ENCODE measurements at places on chromosomes 11 and 22.

DNA sequence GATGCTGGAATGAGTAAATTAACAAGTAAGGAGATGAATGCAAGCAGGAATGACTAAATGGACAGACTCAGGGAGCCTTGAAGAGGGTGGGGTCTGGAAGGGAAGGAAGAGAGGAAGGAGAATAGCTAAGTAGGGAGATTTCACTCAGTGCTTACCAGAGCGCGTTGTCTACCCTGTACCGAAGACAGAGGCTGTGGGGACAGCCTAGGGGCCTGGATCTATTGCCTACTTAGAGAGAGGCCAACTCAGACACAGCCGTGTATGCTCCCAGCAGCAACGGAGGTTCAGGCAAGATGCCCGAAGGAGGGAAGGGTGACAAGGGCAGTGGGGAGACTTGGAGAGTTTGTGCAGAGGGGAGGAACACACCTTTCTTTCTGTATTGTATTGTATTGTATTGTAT lies at the start of gene FOLR2:
Gene FOLR2, plus strand, starts transcription at position 157 of the 400 bp plus-strand sequence. CDS start 1,791 bp downstream, outside the sequence.
- DNase-seq, result no peak

GRCh38 chr22:21952586-21953571 lies at the start of gene PPM1F:
Gene PPM1F, minus strand, starts transcription at chr22:21952848. Its CDS starts 6,800 bp downstream, at chr22:21946048.
- peak; percentile 86 for DNase-seq

GRCh38 chr11:61056571-61056970 lies 45.7 kb upstream of the CD5 start:
- no peak for DNase-seq

DNA sequence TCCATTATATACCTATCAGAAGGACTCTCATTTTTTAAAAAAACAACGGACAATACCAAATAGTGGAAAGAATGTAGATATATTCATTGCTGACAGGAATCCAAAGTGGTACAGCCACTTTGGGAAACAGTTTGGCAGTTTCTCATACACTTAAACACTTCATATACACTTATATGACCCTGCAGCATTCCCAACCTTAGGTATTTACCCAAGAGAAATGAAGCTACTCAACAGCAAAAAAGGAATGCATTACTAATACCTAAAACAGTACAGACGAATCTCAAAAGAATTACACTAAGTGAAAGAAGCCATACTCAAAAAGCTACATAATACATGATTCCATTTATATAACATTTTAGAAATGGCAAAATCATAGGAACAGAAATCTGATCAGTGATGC lies 51.5 kb downstream of the RBFOX2 start:
- DNase-seq, result no peak

DNA sequence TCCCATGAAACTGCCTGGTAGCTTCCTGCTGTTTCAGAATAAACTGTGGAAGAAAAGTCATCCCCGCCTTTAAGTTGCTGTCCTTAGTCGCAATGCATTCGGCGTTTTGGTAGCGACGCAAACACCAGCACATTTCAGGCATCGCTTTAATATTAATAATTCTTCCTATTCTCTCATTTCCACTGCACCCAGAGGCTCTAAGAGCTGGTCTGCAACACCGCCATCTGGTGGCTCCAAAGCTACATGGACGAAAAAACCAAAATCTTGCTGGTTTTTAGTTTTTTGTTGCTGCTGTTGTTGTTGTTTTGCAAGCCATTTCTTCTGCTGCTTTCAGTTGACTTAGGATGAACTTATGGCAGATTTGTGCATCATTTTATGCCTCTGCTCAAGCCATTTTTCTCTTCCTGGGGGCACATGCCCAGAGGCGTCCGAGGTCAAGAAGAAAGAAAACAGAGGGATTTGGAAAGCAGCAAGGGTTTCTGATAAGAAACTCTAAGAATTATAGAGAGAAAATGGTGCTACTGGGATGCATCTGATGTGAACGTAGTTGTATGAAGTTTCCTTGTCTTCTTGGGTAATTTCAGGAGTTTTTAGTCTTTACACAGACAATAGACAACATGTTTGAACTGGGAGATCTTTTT lies 345.4 kb upstream of the KIRREL3 start:
- DNase-seq, result no peak

DNA sequence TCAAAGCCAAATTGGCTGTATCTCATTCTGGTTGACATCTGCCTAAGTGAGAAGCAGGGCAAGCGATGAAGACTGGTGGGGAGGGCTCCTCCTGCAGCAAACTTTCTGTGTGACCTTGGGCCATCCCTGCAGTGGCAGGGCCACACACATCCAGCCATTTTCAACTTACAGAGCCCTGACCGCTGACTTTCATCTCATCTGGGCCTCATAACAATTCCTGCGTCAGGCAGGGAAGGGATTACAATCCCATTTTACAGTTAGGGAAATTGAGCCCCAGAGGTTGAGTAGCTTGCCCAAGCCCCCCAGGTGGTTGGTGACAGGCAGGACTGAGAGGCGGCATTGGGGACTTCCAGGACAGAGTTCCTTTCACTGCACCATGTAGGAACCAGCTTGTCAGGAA lies 21.9 kb downstream of the TPBGL start:
- DNase-seq, result no peak

DNA sequence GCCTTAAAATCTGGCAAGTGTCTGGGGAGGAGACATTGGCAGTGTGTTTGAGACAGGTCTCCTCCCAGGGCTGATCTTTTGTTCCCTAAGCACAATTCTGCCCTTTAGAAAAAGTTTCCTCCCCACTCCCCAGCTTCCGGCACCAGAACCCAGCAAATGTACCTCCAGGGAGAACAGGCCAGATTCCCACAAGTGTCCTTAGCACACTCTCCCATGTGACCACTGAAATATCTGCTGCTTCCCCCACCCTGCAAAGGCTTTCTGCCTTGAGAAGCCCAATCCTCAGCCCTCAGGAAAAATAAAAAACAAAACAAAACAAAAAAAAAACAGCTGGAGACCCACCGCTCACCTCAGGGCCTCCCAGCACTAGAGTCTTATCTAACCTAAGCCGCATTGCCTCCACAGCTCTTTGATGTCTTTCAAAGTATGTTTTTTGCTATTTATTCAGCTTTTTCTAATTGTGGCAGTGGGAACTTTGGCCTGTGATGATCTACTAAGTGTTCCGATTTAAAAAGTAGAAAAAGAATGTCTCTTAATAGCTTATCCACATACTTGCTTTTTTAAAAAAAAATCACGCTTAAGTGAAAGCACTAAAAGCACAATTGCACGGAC lies 29.0 kb upstream of the FBLN1 start:
- DNase-seq, result no peak

- no peak for DNase-seq
Measured at GRCh38 chr11:57294225-57295131, 30.3 kb downstream of the TNKS1BP1 start.

GRCh38 chr22:47036352-47036751 lies 273.9 kb downstream of the TBC1D22A start:
- no peak for DNase-seq

DNA sequence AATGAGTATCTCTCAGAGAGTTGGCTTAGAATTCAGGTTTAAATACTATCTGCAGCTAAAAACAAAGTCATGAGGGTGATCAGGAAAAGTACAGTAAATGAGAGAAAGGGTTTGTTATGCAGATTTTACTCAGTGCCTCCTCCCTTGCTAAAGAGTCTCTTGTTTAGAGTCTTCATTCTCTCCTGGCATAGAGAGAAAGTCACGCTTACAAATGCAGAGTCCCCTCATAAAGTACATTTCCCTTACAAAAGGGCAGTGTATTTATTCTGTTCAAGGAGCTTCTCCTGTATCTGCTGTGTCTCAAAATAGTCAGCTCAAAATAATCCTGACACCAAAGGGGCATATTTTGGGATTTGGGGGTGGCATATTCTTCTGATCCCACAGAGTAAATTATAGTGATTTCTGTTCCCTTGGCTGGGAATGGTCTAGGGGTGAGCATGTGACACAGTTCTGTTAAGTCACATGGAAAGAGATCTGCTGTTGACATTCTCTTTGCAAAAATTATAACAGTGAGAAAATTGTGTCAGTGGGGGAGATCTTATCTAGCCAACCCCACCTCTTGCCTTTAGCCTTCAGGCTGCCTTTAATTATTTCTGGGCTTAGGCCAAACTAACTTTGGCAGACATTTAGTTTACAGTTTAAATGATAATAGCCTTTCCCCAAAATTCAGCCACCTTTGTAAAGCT lies 102.9 kb downstream of the MTNR1B start:
- DNase-seq, result no peak

GRCh38 chr11:64104632-64105031 lies 61.3 kb downstream of the MACROD1 start:
- DNase-seq, result no peak

- DNase-seq, result no peak
Measured at GRCh38 chr11:9565822-9566560, 7.5 kb upstream of the WEE1 start.

DNA sequence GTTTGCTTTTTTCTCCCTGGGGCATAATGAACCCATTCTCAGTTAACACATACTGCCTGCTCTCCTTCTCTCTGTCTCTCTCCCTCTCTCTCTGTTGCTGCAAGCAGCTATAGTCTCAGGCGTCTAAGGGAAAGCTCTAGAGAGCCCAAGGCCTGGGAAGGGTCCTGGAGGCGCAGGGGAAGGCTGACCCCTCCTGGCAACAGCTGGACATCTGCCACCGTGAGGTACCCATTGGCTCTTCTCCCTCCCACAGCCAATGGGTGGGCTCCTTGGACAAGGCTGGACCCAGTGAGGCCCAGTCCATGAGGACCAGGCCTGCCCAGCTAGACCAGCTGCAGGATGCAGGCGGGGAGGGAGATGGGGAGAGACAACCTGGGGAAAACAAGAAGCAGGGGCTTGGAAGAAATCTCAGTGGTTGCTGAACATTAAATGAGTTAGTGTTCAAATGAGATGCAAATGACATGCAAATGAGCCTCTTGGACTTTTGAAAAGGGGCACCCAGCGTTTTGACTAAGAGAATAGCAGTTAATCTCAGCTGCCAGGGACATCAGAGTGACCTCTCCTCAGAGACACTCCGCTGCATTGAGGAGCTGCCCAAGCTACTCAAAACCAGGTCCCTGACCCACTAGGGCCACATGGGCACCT lies 349.7 kb downstream of the BUD13 start:
- DNase-seq, result no peak

DNA sequence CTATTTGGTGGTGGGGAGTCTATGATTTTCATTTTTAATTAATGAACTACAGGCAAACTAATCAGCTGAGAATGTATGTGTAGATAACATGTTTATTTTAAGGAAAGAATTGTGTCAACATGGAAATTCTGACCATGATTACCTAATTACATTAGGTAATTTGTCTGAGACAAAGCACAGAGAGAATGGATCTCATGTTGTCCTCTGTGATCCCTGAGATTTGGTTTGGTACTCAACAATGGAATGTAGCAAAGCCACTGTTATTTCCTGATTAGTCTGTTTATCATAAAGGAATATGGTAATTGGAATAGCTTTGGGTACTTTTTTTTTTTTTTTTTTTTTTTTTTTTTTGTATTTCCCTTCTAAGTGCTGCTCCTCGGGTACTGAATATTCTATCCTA lies 718.8 kb upstream of the ARHGAP42 start:
- DNase-seq, result no peak

- no peak for DNase-seq
Measured at GRCh38 chr11:16956538-16957153, 57.6 kb downstream of the PLEKHA7 start.

- DNase-seq, result no peak
Measured at GRCh38 chr11:118263112-118263511, 985 bp downstream of the MPZL2 start.

DNA sequence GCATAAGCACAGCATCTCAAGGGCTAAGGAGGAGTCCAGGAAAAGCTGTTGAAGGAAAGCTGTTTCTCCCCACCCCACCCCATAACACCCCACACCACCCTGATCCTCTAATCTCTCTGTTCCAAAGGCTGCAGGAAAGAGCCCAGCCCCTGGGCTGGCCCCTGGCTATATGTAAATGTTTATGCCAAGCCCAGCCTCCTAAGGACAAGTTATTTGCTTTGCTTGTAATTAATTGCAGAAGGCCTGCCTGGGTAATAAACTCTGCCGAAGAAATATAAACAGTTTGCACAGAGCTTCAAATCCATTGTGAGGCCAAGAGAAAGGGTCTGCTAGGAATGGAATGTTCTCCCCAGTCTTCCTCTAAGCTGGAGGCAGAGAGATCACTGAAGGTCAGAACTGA lies 21.2 kb downstream of the ARRB1 start:
- no peak for DNase-seq

DNA sequence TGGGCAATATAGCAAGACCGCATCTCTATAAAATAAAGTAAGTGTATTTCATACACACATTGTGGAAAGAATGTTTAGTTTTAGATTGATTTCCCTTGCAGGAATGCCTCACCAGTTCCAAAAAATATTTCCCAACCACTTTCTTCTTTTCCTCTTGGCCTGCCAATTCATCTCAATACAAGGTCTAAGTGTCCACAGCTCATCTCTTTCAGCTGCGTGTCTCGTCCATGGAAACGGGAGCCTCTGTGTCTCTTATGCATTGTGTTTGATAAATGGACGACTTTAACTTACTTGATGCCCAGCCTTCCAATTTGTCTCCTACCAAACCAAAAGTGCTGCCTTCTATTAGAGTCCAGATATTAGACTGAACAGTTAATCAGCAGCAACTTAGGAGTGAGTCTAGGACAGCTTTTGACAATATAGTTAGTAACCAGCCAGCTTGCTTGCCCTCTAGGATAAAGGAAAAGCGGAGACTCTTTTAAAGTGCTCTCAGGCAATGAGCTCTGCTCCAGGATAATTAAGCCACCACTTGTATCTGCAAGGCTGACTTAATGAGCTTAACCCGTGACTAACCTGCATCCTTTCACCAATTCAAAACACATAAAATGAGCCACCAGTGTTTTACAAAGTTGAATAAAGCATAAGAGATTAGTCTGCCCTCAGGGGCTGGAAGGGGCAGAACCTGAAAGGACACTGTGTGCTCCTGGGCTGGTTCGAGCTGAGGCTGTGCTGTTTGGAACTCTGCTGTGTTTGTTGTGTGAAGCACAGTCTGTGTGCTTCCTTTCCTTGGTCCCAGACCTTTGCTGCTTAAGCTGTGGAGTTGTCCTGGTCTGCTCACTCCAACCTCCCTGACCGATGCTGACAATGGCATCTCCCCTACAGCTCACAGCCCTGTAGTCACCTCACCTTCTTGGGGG lies 27.5 kb downstream of the FBXO7 start:
- DNase-seq, result no peak

DNA sequence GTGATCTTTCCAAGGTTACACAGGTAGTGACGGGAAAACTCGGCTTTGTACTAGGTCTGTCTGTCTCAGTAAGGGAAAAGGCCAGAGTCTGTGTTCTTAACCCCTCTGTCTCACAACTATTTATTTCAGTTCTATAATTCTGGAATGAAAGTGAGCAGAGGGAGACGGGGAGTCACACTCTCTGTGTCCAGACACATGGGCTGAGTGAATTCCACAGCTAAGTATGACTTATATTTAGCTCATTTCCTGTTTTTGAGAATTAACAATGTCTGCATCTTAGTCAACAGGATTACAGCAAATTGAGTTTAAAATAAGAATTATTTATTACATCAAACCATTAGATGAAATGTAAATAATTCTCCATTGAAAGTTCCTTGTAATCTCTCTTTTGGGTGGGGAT lies 62.5 kb upstream of the OR4B1 start:
- no peak for DNase-seq

- DNase-seq, result no peak
Measured at GRCh38 chr11:30889143-30889794, 303.1 kb upstream of the MPPED2 start.
